Hepatic stellate cell (primary cell): ENCODE measurements at places on chromosomes 7 and 10.
A peak's percentile ranks its signal among the peaks of the same experiment; 100 is the strongest.

DNA sequence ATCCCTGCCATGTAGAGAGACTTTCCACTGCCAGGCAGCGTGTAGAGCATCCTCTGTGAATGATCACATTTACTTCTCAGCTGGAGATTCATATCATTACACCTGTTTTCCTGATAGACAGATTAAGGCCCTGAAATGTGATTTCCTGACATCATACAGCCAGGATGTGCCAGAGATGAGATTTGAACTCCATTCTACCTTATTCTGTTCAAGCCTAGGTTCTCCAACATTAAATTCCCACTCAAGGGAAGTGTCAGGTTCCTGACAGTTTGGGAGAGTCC lies 482.1 kb downstream of the RPS24 start:
- DNase-seq = no peak

- no peak for DNase-seq
Observed at GRCh38 chr7:70790215-70791073, 341.5 kb upstream of the GALNT17 start.

GRCh38 chr10:105837951-105838350 lies 1196.9 kb downstream of the SORCS3 start:
- DNase-seq = no peak

DNA sequence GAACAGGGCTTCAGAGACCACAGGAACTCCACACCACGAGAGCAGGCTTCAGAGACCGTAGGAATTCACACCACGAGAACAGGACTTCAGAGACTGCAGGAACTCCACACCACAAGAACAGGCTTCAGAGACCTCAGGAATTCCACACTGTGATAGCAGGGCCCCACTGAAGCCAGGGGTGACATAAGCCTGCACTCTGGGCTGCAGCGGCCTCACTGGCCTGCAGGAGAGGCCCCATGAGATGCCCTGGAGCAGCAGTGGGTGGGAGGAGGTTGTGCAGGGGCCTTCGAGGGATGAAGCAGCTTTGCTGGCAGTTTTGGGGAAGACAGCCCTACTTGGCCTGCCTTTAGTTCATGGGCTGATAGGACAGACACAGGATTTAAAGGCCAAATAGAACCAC lies 614.7 kb downstream of the PTPRN2 start:
- DNase-seq = no peak

- no peak for DNase-seq
Observed at GRCh38 chr10:77165445-77166208, 472.0 kb downstream of the KCNMA1 start.

DNA sequence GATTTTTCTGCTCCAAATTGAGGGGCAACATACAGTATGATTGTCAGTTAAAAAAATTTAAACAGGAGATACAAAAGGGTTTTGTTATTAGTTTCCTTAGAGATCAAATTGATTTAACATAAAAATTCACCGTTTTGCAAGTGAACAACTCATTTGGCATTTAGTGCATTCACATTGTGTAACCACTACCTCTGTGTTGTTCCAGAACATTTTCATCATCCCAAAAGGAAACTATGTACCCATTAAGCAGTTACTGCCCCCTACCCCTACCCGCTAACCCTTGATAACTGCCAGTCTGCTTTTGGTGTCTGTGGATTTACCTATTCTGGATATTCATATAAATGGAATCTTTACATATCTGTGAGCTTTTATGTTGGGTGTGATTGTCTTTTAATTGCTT lies 3.1 kb downstream of the ZRANB1 start:
- no peak for DNase-seq

DNA sequence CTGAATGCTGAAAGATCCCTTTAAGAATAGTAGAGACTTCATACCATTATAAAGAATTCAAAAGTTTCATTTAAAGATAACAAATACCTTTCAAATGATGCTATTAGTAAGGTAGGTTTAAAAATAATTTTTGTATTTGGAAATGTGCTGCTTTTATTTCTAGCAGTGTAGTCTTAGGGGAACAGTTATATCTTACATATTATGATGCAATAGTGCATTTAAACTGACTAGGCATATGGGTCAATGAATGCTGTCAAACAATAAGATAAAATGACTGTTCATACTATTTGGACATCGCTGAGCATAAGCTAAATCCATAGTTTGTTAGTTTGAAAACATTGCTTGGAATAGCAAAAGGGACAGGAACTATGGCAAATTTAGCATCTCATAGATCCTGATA lies 354.8 kb upstream of the SEMA3A start:
- no peak for DNase-seq

DNA sequence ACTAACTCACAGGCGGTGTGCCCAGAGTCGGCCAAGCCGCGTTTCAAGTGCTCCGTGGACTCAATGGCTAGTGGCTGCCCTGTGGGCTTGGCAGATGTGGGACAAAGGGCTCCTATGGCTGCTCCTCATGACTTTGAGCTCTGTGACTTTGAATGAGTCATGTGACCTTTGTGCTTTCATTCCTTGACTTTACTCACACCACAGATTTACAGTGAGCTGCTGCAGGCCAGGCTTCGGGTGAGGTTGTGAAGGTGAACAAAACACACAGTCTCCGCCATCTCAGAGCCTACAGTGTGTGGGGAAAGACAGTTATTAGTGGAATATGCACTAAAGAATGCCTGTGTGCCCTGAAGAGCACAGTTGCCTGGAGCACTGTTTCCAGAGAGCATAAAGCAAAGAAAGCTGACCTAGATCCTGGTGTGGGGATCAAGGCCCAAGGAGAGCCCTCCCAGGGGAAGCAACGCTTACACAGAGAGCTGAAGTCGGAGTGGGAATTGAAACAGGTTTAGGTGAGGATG lies 29.7 kb upstream of the PLEKHA1 start:
- DNase-seq = no peak

GRCh38 chr10:131943021-131943814 lies 38.5 kb downstream of the BNIP3 start:
- peak; percentile 26 for DNase-seq

DNA sequence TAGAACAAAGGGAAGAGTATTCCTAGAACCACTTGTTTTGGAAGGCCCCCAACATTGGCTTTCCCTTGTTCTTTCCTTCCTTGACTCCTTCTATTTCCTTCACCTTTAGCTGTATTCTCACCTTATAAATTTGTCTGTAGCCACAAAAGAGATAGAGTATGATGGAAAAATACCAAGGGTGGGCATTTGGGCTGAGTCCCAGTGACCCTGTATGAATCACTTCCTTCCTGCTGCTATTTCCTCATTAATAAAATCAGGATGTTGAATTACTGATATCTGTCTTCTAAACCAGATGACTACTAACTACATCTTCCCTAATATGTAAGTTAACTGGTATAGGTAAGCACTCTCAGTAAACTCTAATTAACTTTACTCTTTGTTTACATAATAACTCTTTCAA lies 55.1 kb downstream of the IFIT5 start:
- no peak for DNase-seq

DNA sequence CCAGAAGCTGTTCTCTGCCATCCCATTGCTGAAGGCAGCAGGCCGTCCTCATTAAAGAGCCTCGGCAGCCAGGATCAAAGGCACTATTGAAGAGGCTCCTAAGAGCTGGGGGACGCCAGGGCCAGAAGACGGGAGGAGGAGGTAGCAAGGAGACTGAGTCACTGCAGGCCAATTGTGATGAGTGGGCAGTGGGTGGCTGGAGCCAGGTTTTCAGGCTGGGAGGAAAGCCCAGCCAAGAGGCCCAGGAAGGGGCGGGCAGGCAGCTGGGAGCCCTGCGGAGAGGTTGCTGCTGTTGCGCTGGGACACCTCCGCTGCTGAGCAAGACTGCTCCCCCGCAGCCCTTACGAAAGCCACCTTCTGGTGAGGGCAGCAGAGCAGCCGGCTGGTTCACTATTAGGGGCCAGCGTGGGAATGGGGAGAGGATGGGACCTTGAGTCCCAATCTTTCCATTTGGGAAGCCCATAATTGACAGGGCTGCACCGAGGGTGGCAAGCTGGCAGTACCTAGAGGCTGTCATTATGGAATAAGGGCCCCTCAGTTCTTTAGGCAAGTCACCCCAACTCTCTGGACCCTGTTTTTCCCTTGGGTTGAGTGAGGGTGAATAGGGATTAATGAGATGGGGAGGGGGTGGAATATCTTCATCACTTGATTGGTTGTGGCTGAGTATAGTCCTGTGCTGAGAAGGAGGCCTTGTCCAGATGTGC lies 48.4 kb downstream of the UNC5B start:
- DNase-seq = no peak

GRCh38 chr7:43142703-43143102 lies 30.3 kb downstream of the HECW1 start:
- DNase-seq = no peak

DNA sequence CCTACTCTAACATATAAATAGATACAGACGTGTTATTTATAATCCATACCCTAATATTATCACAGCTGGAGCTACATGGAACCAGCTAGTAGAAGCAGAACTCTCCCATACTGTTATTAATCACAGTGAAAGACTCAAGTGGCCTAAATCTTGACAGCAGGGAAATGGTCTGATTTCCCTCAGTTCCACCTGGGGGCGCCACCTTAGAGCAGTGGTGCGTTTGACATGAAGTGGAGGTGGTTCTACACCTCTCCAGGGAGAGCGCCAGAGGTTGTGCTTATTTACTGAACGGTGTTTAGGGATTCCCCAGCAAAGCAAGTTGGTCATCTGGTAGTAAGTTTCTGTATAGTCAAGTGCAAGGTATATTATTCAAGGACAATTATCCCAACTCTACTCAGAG lies 17.6 kb downstream of the DNTT start:
- DNase-seq = no peak

DNA sequence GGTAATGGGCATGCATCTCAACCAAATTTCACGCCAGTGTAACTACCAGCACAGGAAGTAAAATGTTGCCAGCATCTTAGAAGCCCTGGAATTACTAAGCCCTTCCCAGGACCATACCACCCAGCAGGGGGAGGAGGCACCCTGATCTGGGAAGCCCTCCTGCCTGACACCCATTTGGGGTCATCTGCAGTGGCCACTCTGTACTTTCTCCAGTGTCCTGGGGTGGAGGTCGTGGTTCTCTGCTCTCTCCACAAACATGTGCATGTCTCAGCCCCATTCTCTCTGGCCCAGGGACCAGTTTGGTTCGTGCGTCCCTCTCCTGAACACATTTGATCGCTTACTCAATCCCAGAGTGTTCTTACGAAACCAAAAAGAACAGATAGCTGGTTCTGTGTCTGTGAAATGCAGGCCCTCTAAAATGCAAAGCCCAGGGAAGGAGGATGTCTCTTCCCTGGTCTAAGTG lies 9.4 kb upstream of the LRRC27 start:
- DNase-seq = no peak

GRCh38 chr10:3068201-3068967 lies 1.0 kb downstream of the PFKP start:
- DNase-seq = peak; percentile 80

GRCh38 chr7:116525298-116525912 lies 569 bp downstream of the CAV1 start:
- peak; percentile 26 for DNase-seq

GRCh38 chr10:28954211-28954610 lies 276.9 kb downstream of the BAMBI start:
- no peak for DNase-seq

DNA sequence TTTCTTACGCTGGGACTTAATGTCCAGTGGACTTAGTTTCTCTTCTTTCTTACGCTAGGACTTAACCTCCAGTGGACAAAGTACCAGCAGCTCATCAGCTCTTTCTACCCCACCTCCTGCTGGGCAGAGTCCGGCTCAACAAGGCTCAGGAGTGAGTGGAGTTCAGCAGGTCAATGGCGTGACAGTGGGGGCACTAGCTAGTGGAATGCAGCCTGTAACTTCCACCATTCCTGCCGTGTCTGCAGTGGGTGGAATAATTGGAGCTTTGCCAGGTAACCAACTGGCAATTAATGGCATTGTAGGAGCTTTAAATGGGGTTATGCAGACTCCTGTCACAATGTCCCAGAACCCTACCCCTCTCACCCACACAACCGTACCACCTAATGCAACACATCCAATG lies 199.7 kb downstream of the MLLT10 start:
- no peak for DNase-seq

- DNase-seq = peak; percentile 68
Observed at GRCh38 chr10:29811751-29812427, 177.1 kb upstream of the SVIL start.

GRCh38 chr10:44715136-44715535 lies 196.0 kb upstream of the TMEM72 start:
- peak; percentile 32 for DNase-seq

GRCh38 chr10:121818599-121818998 lies 109.2 kb downstream of the ATE1 start:
- no peak for DNase-seq
